ENCODE measurements at places on chromosomes 4 and X.

DNA sequence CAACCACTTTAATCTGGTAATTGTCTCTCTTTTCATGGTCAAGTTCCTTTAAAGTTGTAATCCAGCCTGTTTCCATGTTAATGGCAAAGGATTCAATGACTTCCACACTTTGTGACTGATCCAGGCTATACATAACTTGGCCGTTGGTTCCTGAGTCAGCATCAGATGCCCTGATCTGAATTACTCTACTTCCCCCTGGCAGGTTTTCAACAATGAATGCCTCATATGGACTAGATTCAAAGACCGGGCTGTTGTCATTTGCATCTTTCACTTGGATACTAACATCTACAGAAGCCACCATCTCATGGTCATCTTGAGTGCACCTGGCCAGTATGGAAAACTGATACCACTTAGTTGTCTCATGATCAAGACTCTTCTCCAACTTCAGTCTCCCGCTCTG is 62.6 kb upstream of the MTNR1A start:
- no peak for DNase-seq

GRCh38 chr4:71270901-71271300 is 67.9 kb upstream of the SLC4A4 start:
- DNase-seq: no peak

- DNase-seq: no peak
These were observed 781.2 kb upstream of the DIAPH2 start for GRCh38 chrX:95903490-95903889.

DNA sequence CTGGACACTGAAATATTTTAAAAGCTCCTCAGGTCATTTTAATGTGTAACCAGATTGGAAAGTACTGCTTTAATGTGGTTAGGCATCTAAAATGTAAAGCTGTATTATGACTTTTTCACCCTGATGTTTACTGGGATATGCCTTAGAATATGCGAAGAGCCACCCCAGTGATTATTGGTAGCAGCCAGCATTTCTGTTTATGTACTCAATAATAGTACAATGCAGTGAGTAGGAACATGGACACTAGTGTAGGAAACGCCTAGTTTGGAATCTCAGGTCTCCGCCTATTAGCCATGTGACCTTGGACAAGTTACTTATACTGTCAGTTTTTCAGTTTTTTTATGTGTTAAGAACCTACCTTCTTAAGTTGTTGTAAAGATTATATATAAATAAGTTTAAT is 446.0 kb upstream of the PITX2 start:
- DNase-seq: no peak

GRCh38 chr4:2154215-2154740 is 87.6 kb downstream of the HAUS3 start:
- no peak for DNase-seq

- DNase-seq: no peak
These were observed 184.3 kb upstream of the TACR3 start for GRCh38 chr4:103904123-103904522.

- peak; percentile 78 for DNase-seq
These were observed 159.7 kb downstream of the SH2D1A start for GRCh38 chrX:124506066-124506465.

DNA sequence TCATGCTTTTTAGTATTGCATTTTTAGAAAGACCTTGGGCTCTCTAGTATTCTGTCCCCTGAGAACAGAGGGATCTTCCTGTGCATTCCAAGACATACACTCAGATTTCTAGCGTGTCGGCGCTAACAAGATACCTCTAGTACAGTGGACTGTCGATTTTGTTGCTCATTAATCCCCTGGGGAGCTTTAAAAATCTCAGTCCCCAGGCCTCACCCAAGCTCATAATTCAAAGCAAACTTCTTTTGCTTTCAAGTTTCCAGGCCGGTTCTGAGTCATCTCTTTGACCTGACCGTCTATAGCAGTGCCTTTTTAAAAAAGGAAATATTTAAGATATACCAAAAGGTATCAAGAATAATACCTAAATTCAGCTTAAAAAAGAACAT is 137.0 kb downstream of the AMMECR1 start:
- DNase-seq: no peak

DNA sequence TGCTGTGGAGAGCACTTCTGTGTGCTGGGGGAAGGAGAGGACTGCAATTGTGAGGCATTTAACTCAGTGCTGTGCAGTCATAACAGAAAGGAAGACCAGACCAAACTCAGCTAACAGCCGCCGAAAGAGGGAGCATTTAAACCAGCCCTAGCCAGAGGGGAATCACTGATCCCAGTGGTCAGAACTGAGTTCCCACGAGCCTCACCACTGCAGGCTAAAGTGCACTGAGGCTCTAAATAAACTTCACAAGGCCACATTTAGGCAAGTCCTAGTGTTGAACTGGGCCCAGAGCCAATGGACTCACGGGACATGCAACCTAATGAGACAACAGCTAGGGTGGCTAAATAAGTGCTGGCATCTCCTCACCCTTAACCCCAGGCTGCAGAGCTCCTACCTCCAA is 20.4 kb downstream of the IQCM start:
- DNase-seq: no peak

GRCh38 chr4:104930298-104930697 is 216.4 kb upstream of the TET2 start:
- no peak for DNase-seq

DNA sequence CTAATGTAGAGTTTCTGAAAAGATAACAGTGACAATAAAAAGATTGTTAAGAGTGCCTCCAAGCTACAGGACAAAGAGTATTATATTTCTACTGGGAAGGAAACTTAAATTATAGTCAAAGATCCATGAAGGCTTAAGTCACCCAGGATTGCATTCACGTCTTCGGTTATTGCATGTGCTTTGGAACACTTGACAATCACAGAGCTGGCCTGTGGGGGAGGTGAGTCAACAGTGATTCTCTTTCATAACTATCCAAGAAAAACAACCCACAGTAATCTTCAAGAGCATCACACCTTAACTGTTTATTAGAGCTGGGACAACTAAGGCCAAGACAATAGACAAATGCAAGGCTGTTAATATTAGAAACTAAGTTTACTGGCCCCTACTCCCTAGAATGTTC is 40.3 kb downstream of the PDGFC start:
- no peak for DNase-seq

DNA sequence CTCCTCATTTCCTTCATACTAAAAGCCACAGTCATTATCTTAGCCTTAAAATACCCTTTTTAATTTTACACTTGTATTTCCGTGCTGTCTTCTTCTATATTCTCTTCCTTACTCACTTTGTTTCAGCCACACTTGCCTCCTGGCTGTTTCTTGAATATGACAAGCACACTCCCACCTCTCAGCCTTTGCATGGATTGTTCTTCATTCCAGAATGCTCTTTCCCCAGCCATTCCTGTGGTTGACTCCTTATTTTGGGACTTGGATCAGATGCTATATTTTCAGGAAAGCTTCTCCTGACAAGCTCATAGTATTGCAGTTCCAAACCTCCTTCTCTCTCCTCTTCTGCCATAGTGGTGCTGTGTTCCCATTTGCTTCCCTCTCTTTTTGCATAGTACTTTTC is 291.3 kb downstream of the PDHA2 start:
- DNase-seq: no peak

- DNase-seq: no peak
These were observed 80.1 kb downstream of the PJA1 start for GRCh38 chrX:69085151-69085550.

DNA sequence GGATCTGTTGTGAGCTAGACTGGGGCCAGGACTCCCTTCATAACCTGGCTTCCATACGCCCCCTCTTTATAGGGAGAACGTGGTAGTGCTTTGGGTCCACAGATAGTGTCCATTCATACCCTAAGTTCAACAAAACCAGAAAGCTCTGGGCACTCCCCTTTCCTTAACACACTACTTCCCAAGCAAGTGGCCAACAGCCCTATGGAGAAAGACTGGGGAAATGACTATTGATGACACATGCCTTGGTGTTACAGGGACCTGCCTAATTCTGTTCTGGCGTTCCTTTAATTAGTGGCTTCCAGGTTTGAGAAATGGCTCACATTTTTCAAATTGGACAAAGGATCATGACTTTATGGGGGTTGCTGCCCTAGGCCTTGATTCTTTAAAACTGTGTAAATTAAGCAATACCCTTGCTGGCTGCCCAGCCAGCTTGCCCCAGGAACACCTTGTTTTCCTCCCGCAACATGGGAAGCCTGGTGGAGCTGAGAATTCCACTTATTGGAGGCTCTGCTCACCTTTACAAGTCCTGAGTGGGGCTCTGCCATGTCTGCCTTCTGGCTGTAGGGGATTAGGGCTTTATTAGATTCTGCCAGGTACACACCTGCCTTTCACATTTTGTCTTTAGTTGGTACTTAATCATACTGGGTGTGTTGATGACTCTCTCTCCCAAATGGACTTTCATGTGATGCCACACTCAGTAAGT is 61.1 kb downstream of the RGS12 start:
- DNase-seq: no peak

DNA sequence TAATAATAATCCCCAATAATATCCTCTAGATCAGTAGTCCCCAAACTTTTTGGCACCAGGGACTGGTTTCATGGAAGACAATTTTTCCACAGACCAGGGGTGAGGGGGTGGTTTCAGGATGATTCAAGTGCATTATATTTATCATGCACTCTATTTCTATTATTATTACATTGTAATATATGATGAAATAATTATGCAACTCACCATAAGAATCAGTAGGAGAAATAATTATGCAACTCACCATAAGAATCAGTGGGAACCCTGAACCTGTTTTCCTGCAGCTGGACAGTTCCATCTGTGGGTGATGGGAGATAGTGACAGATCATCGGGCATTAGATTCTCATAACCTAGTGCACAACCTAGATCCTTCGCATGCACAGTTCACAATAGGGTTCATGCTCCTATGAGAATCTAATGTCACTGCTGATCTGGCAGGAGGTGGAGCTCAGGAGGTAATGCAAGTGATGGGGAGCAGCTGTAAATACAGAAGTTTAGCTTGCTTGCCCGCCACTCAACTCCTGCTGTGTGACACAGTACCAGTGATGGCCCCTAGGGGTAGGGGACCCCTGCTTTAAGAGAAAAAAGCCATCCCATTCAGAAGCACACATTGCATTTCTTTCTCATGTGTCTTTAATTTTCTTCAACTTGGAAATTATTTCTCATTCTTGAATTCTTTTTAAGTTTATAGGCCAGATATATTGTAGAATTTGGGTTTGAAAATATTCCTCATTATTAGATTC is 16.0 kb upstream of the SH3RF1 start:
- DNase-seq: no peak

Data from spinal cord (tissue), 10 donors.